ENCODE measurements at places on chromosomes 16 and 17.

DNA sequence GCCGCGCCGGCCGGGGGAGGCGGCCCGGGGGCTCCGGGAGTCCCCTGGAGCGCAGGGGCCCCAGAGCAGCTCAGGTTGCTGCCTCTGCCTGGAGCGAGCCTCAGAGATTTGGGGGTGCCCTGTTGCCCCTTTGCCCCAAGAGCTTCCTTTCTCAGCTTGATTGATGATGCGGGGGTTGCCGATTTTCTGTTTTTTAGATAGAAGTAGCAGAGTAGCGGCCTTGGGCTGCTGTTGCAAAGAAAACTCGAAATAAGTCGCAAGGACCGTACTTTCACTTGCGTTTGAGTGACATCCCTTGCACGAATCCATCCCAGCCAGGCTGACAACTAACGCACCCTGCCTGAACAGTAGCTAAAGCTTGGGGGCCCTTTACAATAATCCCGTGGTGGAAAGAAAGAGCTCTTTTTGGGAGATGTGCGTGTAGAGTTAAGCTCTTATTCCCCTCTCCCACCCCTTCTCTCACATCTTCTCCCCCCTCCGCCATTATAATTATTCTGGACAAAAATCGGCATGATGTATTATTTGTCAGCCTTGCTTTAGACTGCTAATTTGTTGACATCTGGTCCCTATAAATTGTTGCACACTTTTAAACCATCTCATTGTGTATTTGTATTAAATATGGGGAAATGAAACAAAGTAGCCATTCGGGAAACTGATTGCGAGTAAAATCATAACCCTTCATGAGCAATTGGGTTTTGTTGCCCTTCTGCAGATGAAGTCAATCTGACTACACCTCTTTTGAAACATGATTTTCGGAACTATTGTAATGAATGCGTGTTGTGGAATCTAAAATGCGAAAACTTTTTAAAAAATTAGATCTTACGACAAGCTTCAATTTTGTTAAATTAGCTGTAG lies 873 bp downstream of the USP10 start:
- DNase-seq: no peak

GRCh38 chr17:76179496-76180467 lies 38.7 kb upstream of the FOXJ1 start:
- no peak for DNase-seq

- DNase-seq: no peak
Observed at GRCh38 chr17:40230670-40231069, 11.6 kb downstream of the WIPF2 start.

DNA sequence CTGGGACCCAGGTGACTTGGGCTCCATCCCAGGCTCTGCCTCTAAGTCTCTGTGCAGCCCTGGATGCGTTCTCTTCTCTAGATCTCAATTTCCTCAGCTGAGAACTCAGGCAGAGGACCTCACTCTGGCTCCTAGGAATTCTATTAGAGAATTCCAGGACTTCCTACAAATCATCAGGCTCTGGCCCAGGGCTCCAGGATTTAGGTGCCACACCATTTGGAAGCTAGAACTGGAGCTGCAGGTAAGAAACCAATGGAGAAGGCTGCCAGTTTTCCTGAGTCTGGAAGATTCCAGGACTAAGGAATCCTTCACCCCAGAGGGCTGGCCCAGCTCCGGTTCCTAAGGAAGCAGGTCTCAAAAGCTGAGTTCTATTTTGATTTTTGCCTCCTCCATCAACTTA lies 189.8 kb upstream of the CDH5 start:
- no peak for DNase-seq

DNA sequence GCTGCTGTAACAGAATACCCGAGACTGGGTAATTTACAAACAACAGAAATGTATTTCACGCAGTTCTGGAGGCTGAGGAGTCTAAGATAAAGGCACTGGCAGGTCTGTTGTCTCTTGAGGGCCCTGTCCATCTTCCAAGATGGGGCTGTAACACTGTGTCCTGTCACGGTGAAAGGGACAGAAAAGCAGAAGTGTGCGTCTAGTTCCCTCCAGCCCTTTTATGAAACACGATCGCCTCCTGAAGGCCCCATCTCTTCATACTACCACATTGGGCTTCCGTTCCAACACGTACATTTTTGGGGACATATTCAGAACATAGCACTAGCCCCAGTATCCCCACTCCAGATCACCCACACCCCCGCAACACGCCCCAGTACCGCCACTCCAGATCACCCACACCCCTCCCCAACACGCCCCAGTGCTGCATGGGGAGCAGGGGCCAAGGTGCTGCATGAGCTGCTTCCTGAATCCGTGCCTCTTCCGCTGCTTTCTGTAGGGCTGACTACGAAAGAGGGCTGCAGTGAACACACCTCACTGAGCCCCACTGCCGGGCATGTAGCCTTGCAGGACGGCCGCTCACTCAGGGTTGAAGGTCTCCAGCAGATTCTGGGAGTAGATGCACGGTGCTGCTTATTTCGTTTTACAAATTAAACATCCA lies 91.9 kb downstream of the RPTOR start:
- no peak for DNase-seq

- no peak for DNase-seq
Observed at GRCh38 chr17:15884731-15885130, 60.2 kb upstream of the ADORA2B start.

GRCh38 chr17:64096037-64096436 lies 33.9 kb downstream of the ERN1 start:
- no peak for DNase-seq

GRCh38 chr16:65015599-65015998 lies 106.3 kb downstream of the CDH11 start:
- no peak for DNase-seq

GRCh38 chr16:75104836-75105235 lies 11.7 kb downstream of the LDHD start:
- no peak for DNase-seq
